ENCODE measurements at places on chromosomes 3 and 15.

- DNase-seq: no peak
Observed at GRCh38 chr3:69343875-69344274, 42.0 kb downstream of the FRMD4B start.

- DNase-seq: peak; percentile 54
Observed at GRCh38 chr15:59492389-59493377, 54.7 kb downstream of the FAM81A start.

DNA sequence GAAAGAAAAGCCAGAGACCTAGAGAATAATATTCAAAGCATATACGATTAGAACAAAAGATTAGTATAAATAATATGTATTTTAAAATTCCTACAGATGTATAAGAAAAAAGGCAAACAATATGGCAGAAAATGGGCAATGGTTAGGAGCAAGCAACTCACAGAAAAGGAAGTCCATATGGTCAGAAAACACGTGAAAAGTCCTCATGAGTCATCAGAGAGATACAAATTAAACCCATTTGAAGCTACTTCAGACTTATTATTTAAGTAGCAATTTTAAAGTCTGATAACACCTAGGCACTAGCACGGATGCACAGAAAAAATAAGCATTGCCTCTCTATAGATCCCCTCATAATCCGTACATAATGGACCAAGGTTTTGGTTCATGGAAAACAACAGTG, 25.6 kb downstream of the SLC7A14 start:
- DNase-seq: no peak

DNA sequence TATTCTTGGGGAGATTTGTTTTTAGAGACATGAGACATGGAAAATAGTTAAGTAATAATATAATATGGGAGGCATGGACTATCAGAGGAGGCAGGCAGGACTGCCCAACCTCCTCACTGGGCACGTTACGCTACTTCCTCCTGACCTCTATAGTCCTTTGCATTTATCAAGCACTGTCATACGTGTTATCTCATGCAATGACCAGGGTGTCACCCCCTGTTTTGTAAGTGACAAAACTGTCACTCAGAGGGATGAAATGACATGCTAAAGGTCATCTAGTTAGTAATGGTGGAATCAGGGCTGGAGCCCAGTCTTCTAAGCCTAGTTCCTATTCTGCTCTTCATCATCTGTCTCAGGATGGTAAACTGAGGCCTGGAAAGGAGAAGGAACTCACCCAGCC, 66.7 kb downstream of the ST6GAL1 start:
- no peak for DNase-seq

DNA sequence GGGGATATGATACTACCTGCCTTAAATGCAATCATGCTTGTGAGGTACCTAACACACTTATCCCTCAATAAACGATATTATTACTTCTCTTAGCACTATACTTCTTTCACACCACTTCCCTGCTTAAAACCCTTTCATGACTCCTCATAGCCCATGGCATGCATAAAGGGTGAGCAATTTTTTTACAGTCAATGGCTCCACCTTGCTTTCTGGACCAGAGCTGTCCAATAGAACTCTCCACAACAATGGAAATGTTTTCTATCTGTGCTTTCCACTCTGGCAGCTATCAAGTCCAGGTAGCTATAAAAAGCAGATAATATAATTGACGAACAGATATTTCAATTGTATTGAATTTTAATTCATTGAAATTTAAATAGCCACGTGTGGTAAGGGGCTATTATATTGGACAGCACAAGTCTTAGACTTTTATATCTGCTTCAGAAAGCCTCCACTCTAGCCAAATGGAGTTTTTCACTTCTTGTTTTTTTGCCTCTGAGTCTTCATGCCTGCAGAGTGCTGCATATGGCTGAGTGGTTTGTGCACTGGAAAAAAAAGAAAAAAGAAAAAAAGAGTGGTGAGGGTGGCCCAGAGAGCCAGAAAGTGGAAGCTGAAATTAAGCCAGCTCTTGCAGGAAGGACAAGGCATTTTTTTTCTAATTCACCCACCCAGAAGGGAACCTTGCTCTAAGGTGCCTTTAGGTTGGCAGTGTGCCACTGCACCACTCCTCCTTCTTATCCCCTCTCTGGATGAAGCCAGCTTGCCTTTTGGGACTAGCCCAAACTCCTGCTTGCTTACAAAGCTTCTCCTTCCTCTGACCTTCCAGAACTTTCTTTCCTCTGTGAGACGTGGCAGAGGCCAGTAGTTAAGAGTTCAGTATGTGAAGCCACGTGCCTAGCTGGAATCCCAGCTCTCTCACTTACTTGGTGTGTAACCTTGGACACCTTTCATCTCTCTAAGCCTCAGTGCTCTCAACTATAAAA, 239.0 kb upstream of the LRTM1 start:
- DNase-seq: no peak

All from stimulated activated naive CD8-positive, alpha-beta T cell treated with anti-CD3 and anti-CD28 coated beads, Interleukin-15, Interleukin-2, amounts not matched to agents 100 U/mL and 50 U/mL, for 24 hours (primary cell).